ENCODE measurements at places on chromosomes 2 and 18. TPM values are rescaled to one million over a fixed set of nuclear protein-coding genes. Genes with fewer than 3 reads are reported as not detected.

Gene EFR3B
- 0.58 TPM for total RNA-seq

Gene STARD6
- not detected for total RNA-seq

Gene APCDD1
- not detected for total RNA-seq

Gene KCNJ13
- 3.8 TPM for total RNA-seq

Gene CROCC2
- not detected for total RNA-seq

Gene CAVIN2
- total RNA-seq, result 3.1 TPM

Gene CACNB4
- total RNA-seq, result 0.22 TPM

Gene KCNG2
- total RNA-seq, result not detected

GRCh38 chr2:58917596-58917995 lies 676.5 kb upstream of the FANCL start:
- H3K4me3 ChIP-seq, result no peak overlapping the region
- DNase-seq, result no peak
- no peaks in the 10 kb centered on the region for H3K36me3 ChIP-seq
- no peak overlapping the region for H3K27ac ChIP-seq

GRCh38 chr2:28404086-28404485 lies 11.4 kb downstream of the FOSL2 start:
- no peaks in the 10 kb centered on the region for H3K27me3 ChIP-seq
- DNase-seq, result no peak
- H3K27ac ChIP-seq, result no peak overlapping the region
- H3K4me1 ChIP-seq, result no peaks in the 10 kb centered on the region
- no peaks in the 10 kb centered on the region for H3K36me3 ChIP-seq

DNA sequence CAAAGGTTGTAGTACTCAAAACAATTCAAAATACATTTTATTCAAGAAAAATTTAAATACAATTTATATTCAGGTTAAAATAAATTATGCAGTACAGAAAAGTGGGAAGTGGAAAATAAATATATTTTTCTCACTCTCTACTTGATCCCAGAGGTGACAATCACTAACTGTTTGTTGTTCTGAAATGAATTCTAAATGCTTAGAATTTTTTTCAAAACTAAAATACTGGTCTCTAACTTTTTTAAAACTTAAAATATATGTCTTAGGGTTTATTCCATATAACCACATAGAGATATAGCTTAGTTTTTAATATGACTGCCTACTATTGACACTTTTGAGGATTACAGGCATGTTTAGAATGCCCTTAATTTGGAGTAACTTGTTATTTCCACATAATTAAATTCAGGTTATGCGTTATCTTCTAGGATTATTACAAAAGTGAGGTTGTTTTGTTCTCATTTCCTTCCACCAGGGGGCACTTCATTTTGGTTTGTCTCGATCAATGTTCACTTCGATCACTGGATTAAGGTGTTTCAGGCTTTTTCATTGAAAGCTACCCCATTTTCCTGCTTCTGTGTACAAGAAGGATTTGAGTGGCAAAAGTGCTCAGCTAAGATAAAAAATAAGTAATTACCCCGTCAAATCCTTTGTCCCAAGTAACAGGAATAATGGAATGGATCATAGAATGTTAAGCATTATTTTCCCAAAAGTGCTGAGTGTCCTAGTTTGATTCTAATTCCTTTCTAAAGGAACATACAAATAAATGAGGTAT lies 27.1 kb upstream of the TFPI start:
- peak; percentile 80 for DNase-seq
- H3K4me3 ChIP-seq, result no peak overlapping the region
- H3K27me3 ChIP-seq, result no peaks in the 10 kb centered on the region
- no peak overlapping the region for H3K27ac ChIP-seq
- no peaks in the 10 kb centered on the region for H3K36me3 ChIP-seq

- peaks cover 13% of the 10 kb centered on the region for H3K4me1 ChIP-seq
- H3K27me3 ChIP-seq, result no peaks in the 10 kb centered on the region
- H3K36me3 ChIP-seq, result peaks cover 13% of the 10 kb centered on the region
Observed at GRCh38 chr2:30499681-30500080, 52.6 kb downstream of the LCLAT1 start.

- 0 out of 2 replicates have a peak, but pooled peaks cover 3% of the 10 kb centered on the region for H3K27me3 ChIP-seq
- no peaks in the 10 kb centered on the region for H3K36me3 ChIP-seq
- DNase-seq, result no peak
- no peaks in the 10 kb centered on the region for H3K4me1 ChIP-seq
- H3K27ac ChIP-seq, result no peak overlapping the region
- H3K4me3 ChIP-seq, result no peak overlapping the region
Observed at GRCh38 chr2:61705625-61706024, 148.2 kb downstream of the FAM161A start.

DNA sequence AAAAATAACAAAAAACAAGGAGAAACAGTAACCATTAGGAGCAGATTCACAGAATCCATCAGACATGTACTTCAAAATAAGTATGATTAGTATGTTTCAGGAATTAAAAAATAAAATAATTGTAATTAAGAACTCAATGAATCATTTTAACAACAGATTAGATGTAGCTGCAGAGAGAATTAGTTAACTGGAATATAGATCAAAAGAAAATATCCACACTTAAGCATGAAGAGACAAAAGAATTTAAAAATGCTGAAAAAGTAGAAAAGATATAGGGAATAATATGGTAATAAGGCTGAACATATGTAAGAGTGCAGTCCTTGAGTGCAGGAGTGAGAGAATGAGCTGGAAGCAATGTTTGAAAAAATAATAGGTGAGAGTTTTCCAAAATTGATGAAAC lies 24.1 kb upstream of the OR6B3 start:
- H3K27me3 ChIP-seq, result 0 out of 2 replicates have a peak, but pooled peaks cover 4% of the 10 kb centered on the region
- DNase-seq, result no peak
- H3K27ac ChIP-seq, result no peak overlapping the region
- no peaks in the 10 kb centered on the region for H3K36me3 ChIP-seq
- H3K4me1 ChIP-seq, result no peaks in the 10 kb centered on the region

- H3K4me1 ChIP-seq, result no peaks in the 10 kb centered on the region
- H3K27me3 ChIP-seq, result no peaks in the 10 kb centered on the region
Observed at GRCh38 chr2:21890041-21890440, 766.3 kb downstream of the TDRD15 start.
